ENCODE measurements at places on chromosomes 12 and 14.

- no peak for DNase-seq
These were observed 83.2 kb downstream of the RFLNA start for GRCh38 chr12:124377981-124378509.

- no peak for DNase-seq
These were observed 319.4 kb downstream of the KCNC2 start for GRCh38 chr12:74890237-74890599.

DNA sequence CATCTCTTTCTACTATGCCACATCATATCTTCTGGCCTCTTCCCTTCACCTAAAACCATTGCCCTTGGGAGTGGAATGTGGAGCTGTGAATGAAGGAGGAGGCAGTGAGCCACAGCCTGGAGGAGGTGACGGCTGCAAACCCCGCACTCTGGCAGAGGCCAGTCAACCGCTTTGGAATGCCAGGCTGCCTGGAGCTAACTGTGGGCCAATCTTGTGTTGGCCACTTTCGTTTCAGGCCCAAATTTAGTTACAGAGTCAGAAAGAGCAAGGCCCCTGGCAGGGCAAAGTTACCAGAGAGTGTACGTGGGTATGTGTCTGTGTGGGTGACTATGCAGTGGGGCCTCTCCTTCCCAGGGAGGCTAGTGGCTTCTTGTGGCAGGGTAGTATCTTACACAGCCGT is 40.1 kb downstream of the CACNA1C start:
- DNase-seq: no peak

DNA sequence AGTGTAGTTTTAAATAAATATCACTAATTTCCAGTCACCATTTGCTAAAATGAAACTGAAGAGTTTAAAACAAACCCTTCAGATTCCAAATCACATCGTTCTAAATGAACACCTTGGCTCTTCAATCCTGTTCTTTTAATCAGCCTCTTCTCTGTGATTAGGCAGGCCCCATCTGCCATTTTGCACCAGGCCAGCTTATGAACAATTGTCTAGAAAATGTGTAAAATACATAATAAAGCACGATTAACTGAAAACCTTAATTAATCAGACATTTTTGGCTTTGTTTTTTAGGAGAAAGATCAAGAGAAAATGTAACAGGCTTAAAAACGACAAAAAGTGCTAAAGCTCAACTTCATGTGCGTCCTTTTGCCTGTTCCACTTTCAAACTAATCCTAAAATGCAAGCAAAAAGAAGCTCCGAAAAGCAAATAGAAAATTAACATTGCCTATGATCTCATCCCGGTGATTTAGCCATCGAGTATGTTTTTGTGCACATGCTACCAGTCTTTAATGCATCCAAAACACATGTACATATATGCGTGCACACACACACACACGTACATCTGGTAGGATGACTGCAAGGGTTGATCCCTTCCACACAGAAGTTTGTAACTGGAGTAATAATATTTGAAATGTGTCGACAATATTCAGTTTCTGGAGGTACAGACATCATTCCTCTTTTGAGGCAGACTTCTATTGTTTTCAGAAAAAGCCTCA is 288.6 kb downstream of the FOXN3 start:
- no peak for DNase-seq
